ENCODE measurements at places on chromosomes 7 and 10.

DNA sequence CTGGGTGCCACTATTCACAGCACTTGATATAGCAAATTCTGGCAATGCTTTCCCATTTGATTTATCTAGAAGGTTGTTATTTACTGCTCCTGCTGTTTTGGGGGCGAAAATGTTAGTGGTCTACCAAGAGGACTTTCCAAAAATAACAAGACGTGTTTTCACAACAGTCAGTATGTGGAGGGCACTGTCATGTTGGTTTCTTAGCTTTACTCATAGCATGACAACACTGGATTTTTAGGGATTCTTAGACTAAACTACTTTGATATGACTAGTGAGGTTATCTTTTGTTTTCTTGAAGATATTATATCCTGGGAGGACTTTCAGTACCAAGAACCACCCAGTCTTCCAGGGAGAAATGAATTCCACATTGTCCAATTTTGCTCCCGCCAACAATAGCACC, 49.4 kb downstream of the NUDCD3 start:
- DNase-seq: no peak

GRCh38 chr7:12620371-12620770, 49.9 kb downstream of the SCIN start:
- no peak for DNase-seq

DNA sequence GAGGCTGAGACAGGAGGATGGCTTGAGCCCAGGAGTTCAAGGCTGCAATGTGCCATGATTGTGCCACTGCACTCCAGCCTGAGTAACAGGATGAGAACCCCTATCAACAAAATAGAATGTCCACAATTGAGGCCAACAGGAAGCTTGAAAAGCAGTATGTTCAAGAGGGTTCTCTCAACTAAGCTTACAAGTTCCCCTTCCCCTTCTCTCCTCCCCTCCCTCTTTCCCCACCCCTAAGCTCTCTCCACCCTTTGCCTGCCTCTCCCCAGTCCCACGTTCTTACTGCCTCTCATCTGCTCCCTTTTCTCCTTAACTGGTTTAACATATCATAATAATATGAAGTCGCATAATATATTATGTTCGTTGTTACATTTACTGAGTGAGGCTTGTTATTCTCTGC, 35.4 kb downstream of the KIAA1549 start:
- DNase-seq: no peak

- no peak for DNase-seq
Measured at GRCh38 chr7:6228361-6229229, 43.8 kb downstream of the CYTH3 start.

DNA sequence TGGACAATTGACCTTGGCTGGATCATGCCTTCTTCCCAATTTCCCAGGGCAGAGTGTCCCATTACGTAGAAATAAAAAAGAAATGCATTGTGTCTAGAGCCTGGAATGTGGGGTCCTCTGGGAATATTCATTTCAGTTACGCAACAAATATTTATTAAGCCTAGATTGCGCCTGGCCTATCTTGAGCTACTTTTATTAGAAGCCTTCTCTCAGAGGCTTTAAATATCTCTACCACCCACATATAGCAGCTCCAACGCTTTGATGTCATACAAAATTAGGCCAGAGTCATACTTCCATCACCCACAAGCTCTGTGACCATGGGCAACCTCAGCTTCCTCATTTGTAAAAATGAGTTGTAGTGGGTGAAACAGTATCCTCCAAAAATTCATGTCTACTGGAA, 24.9 kb upstream of the CARD11 start:
- DNase-seq: no peak

DNA sequence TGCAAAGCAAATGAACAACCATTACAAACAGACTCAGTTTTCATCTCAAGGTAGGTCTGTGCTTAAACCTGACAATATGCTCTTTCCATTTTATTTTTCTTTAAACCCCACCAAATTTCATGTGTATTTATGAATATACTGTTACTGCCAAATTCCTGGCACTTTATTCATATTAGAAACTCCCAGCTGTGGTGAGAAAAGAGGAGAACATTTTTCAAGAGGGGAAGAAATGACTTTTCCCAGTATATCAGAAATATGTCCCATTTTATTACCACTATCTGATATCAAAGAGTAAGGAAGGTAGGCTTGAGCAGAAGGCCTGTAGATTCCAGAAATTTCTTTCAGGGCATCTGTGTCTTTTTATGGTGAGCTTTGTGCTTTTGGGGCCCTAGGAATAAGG, 189.6 kb downstream of the ADAM12 start:
- DNase-seq: no peak

GRCh38 chr7:66925255-66925654, 4.2 kb downstream of the TMEM248 start:
- no peak for DNase-seq

GRCh38 chr7:12709726-12710502, 22.5 kb downstream of the ARL4A start:
- no peak for DNase-seq

Measured in GM18507 (cell line).